ENCODE measurements at places on chromosomes 3 and 15.

DNA sequence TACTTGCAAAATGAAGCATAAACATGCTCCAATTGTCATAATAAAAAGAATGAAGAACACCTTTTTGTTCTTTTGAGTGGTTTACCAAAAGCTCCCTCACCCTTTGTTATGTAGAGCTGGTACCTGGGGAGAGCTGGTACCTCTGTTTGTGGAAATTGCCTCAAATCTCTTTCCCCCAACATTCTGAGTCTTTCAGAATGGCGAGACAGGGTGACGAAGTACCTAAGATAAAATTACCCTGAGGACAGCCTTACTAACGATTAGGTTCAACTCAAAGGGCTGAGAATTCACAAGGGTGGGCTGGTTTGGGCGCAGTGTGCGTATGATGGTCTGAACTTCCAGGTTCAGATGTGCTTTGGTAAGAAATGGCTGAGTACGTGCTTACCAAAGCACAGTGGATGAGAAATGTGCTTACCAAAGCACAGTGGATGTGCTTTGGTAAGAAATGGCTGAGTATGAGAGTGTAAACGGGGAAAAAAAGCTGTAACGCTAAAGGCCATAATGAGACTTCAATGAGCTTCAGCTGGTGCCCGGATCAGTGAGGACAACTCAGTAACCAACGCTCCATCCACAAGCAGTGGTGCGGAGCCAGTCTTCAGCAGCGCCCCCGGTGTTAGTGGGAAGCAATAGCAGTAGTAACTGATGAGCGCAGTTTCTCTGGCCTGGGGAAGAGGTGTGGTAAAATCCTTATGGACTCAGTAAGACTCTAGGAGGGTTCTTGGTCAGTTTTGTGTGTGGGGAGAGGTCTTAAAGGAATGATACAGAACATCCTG, 72.3 kb upstream of the LRIG1 start:
- no peak for DNase-seq

DNA sequence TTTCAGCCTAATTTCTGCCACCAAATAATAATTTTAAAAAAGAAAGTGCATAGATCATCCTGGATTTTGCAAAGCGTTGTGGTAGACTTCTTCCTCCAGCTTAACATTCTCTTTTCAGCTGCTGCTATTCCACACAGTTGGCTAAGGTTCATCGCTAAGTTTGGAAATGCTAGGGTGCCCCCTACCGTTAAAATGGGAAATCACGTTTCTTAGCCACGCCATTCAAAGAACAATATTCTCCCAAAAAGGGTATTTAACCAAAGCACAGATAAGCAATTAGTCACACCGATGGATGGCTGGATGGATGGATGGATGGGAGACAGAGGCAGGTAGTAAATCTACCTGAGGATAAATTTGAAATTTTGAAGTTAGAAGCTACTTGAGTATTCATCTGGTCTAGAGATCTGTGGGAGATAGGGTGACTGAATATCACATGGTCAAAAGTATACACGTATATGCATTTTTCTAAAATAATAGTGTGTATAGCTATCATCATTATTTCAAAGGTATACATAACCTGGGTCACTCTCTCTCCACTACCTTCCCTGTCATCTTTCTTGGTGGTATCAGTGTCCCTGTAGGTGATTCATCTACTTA, 67.2 kb downstream of the EFHB start:
- no peak for DNase-seq

- DNase-seq, result no peak
Observed at GRCh38 chr3:159662549-159662948, 326.1 kb upstream of the IL12A start.

GRCh38 chr15:48667701-48668100, 22.2 kb upstream of the FBN1 start:
- DNase-seq, result no peak

DNA sequence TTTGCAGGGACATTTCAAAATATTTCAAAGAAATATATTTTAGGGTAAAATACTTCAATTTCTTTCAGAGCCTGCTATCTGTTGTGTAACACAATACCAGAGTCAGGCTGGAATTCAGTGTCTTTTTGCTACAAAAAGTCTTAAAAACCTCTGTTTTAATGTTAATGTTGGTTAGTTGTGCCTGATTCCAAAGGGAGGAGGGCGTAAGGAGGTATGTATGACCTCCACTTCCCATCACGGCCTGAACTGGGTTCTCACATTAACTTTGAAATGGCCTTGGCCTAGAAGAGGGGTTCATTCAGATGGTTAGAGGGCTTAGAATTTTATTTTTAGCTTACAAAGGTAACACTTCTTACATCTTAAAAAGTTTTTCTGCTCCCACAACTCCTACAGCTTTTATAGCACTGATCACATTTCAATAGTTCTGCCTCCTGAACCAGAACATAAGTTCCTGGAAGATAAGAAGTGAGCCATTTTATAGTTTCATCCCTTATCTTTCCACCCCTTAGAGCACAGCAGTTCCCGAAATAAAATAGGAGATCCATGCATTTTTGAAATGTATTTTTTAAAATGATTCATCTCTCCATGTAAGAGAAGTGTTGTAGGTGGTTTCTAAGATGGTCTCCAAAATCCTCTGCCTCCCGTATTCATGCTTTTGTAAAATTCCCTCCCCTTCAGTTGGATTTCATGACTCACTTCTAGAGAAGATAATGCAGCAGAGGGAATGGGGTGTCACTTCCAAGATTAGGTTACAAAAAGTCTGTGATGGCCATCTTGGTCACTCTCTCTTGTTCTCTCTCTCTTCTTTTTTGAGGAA, 543.1 kb upstream of the NECTIN3 start:
- DNase-seq, result no peak

DNA sequence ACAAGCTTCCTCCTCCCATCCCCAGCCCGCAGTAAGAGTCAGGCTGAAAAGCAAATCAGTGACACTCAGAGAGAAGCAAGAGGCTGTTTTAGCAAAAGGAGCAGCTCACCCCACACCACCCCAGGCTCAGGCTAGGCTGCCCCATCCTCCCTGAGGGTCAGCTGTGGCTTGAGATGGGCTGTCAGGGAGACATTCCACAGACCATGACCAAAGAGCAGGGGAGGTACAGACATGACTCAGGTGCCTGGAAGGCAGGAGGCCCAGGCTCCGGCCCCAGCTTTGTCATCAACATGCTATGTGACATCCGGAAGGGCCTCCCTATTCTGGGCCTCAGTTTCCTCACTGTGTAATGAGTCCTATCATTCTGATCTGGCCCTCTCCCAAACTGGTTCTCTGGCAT, 24.7 kb downstream of the HCN4 start:
- no peak for DNase-seq

GRCh38 chr15:57017024-57017423, 98.6 kb downstream of the TCF12 start:
- no peak for DNase-seq

DNA sequence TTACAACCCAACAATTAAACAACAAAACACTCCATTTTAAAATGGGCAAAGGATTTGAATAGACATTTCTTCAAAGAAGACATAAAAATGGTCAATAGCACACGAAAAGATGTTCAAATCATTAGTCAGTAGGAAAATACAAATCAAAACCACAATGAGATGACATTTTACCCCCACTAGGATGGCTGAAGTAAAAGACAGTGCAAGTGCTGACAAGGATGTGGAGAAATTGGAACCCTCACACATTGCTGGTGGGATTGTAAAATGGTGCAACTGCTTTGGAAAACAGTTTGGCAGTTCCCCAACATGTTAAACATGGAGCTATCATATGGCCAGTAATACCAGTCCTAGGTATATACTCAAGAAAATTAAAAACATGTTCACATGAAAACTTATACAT, 11.6 kb downstream of the GALNT15 start:
- DNase-seq, result no peak

DNA sequence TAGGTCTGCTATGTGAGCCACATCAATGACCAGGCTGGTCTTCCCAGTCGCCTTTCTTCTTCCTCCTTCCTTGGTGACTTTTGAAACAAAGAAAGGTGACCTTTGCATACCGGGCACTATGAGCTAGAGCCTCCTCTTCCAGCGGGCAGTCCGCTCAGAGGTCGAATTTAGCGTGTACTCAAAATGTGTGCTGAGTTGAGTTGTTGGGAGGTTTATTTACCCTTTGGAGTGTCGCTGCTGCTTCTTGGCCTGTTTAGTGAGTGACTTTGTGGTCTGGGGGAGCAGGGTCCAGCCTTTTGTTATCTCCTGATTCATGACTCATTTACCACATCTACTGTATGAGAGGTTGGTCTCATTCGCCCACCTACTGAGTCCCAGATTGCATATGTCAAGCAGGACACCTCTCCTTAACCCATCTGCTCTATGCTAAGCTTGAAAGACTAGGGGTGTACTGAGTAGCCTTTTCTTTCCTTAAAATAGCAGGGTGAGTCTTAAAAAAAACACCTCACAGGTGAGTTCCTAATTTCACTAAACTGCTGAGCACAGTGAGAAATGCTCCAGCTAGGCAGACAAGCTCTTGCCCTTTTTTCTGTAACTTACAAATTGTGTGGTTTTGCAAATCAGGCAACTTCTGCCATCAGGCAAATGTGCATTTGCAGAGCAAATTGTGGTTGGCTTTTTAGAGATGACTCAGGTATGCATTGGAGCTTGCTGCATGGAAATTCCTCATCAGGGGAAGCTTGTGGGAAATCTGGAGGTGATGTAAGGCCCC, 3.2 kb upstream of the SIAH2 start:
- DNase-seq, result no peak

- DNase-seq, result no peak
Observed at GRCh38 chr3:176514297-176514696, 683.0 kb downstream of the TBL1XR1 start.

- DNase-seq, result no peak
Observed at GRCh38 chr15:44550734-44551133, 13.8 kb downstream of the EIF3J start.

DNA sequence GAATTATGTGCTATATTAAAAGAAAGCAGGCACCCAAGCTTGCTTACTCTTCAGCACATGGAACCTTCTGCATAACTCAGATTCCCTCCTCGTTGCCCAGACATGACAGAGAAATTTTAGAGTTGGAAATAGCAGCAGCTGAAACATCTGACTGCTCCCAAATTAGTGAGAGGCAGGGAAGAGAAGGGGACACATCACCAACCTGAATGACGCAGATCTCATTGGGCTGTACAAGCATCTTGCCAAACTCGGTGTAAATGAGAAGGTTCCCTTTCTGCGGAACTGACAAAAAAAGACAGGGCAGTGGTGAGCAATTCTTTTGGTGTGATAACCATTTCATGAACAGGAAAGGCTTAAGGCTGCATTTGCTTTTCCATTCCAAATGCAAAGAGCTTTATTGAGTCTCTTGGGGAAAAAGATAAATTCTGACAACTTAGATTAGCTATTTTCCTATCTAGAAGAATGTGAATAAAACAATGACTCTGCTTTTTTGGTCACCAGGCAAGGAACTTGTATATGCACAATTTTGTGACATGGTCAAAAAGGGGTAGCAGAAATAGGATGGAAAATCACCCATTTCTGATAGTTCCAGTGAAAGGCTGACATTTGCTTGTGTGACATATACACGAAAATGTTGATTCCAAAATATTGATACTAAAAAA, 35.1 kb downstream of the HGD start:
- no peak for DNase-seq

DNA sequence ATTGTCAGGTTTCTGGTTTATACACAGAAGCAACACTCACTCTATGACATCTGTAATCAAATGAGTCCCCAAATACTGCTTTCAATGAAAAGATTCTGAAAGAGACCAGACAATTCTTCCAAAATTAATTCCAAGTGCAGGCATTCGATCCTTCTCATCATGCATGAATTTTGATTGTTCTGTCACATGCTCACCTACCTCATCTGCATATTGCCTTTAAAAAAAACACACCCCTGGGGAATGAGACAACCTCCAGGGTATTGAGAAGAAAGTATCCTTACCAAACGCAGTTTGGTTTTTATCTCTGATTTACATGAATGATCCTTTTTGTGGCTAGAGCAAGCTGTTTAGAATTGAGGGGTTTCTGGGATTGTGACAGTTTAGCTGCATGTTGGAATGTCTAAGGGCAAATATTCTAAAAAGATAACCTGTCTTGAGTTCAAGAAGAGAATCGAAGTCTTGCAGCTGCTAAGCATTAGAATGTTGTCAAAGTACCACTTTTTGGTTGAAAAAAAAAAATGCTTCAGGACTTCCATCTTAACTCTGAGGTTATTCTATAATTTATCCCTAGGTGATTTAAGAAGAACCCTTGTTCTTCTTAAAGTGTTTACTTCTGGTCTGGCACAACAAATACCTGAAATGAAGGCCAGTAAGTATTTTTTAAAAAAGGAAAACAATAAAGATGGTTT, 653.1 kb downstream of the RBMS3 start:
- DNase-seq, result no peak

GRCh38 chr3:47542471-47543173, 29.1 kb upstream of the ELP6 start:
- DNase-seq, result peak; percentile 61

DNA sequence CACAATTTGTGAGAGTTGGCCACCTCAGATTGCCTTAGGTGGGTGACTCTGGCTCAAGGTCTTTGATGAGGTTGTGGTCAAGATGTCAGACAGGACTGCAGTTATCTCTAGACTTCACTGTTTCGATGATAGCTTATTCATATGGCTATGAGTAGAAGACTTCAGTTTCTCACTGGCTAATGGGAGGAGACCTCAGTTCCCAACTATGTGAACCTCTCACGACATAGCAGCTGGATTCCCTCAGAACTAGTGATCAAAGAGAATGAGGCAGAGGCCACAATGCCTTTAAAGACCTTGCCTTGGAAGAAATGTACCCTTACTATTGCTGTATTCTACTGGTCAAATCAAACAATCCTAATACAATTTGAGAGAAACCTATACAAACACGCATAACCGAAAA, 607.5 kb upstream of the ROBO2 start:
- DNase-seq, result no peak

GRCh38 chr3:7461202-7461825, 600.4 kb downstream of the GRM7 start:
- no peak for DNase-seq

- no peak for DNase-seq
Observed at GRCh38 chr15:79561982-79562381, 129.8 kb downstream of the MINAR1 start.

DNA sequence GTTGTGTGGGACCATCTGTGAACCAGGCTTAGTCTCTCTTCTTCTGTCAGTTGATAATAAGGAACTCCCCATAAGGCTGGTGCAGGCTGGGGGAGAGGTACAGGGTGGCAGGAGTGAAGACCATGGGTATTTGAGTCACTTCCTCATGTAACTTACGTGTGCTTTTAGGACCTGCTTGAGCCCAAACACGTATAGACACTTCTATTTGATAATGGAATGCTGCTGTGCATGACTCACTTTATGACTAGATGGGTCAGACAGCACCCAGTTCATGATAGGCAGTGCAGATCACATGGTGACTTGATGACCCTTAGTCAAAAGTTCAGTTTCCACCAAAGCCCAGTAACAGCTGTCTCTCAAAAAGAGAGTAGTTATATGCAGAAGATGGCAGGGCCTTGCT, 490.9 kb downstream of the ZBBX start:
- DNase-seq, result no peak
